Epithelial cell of proximal tubule (primary cell): ENCODE measurements at places on chromosomes 6 and 20. TPM values are rescaled to one million over a fixed set of nuclear protein-coding genes. Genes with fewer than 3 reads are reported as not detected.

Gene GCNT2
- 17.5 and 31.2 TPM in 2 replicates for total RNA-seq

Gene BMP7
- 3.7 and 5.5 TPM in 2 replicates for total RNA-seq

Gene POLH
- total RNA-seq: 19.7 and 57.8 TPM in 2 replicates

Gene DYNLT2
- 0.80 and 2.5 TPM in 2 replicates for total RNA-seq

Gene HLA-C
- total RNA-seq: 174 and 314 TPM in 2 replicates

Gene SKIC2
- total RNA-seq: 42.0 and 51.9 TPM in 2 replicates

Gene C4A
- 1.0 and 1.6 TPM in 2 replicates for total RNA-seq

Gene BANF2
- not detected in 2 replicates for total RNA-seq

Gene PPP1R3G
- total RNA-seq: 0.94 and 2.5 TPM in 2 replicates

Gene CGA
- total RNA-seq: not detected in 2 replicates

Gene BFSP1
- 2.3 and 4.4 TPM in 2 replicates for total RNA-seq

Gene ID4
- total RNA-seq: 7.0 and 17.8 TPM in 2 replicates

Gene PSORS1C2
- total RNA-seq: not detected in 2 replicates

Gene WFDC10B
- not detected in 2 replicates for total RNA-seq

Gene CD24
- total RNA-seq: 679 and 1,068 TPM in 2 replicates

Gene PRICKLE4
- 2.2 TPM in 1 of 2 replicates, not detected in the other for total RNA-seq

Gene FERMT1
- total RNA-seq: 21.8 and 26.1 TPM in 2 replicates

Gene PROKR2
- not detected in 2 replicates for total RNA-seq

Gene RIPPLY2
- total RNA-seq: not detected in 2 replicates

Gene MUC21
- not detected in 2 replicates for total RNA-seq

Gene PTGIS
- not detected in 2 replicates for total RNA-seq

Gene CRIP3
- not detected in 2 replicates for total RNA-seq

Gene GTSF1L
- not detected in 2 replicates for total RNA-seq

Gene OR12D3
- total RNA-seq: not detected in 2 replicates

Gene RHAG
- total RNA-seq: not detected in 2 replicates

Gene DTD1
- 79.4 and 90.3 TPM in 2 replicates for total RNA-seq

Gene E2F3
- 12.5 and 13.1 TPM in 2 replicates for total RNA-seq

Gene PAK5
- total RNA-seq: not detected in 2 replicates

Gene OR2H1
- not detected in 2 replicates for total RNA-seq

Gene KCNB1
- not detected in 2 replicates for total RNA-seq

Gene AURKA
- 83.9 and 116 TPM in 2 replicates for total RNA-seq

Gene ZKSCAN4
- 1.5 and 3.7 TPM in 2 replicates for total RNA-seq
